ENCODE measurements at places on chromosomes 7 and 10.

- DNase-seq: no peak
These were observed 81.6 kb downstream of the CRTAC1 start for GRCh38 chr10:97948822-97949221.

- DNase-seq: no peak
These were observed 134.9 kb downstream of the SH3PXD2A start for GRCh38 chr10:103720328-103720963.

DNA sequence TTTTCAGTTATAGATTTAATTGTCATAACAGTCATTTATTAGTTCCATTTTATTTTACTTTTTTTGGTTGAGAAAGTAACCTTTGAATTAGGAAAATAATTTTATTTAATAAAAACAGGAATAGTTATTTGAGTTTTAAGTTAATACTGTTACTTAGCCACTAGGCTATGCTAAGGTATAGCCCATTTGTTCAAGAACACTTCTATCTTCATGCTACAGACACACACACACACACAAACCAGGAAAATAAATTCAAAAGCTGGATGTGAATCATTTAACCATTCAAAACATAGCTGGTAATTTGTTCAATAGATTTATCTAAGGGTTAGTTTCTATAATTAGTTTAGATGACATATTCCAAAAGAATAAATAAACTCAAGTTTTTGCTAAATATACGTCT lies 148.4 kb downstream of the RNF133 start:
- no peak for DNase-seq

- DNase-seq: no peak
These were observed 130.2 kb upstream of the CTTNBP2 start for GRCh38 chr7:118003476-118003875.

DNA sequence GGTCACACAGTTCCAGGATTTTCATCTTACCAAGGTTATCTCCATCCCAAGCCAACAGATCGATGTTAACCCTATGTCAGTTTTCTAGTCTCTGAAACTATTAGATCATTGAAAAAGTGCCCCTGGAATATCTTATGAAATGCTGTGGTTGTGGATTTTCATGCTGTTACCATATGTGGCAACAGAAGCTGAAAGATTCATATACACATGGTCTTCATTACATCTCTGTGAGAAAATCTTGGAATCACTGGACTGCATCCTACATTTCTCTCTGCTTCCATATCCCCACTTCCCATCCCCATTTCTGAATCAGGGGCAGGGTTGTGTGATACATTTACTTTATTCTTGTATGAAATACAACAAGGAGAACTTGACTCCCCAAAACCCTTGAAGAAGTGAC lies 146.1 kb downstream of the SLC16A9 start:
- no peak for DNase-seq

DNA sequence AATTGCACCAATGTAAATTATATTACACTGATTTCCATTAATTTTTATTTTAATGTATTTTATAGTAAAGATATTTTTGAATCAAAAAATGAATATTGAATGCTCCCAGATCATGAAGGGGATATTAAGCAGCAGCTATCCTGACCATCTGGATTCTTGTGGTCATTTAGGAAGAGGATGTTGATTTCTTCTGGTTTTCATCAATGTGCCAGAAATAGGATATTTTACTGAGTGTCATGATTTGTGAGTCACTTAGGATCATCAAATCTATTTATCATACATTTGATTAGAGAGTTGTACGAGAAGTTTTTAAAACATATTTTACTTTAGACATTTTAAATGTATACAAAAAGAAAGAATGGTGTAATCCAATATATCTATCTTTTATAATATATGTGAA lies 366.3 kb upstream of the CHRM2 start:
- DNase-seq: no peak

GRCh38 chr7:138378741-138379559 lies 81.1 kb upstream of the TRIM24 start:
- DNase-seq: no peak

GRCh38 chr7:151188252-151188542 lies 1.1 kb upstream of the ASB10 start:
- DNase-seq: no peak

- DNase-seq: no peak
These were observed 173.3 kb upstream of the ADO start for GRCh38 chr10:62631241-62631640.

DNA sequence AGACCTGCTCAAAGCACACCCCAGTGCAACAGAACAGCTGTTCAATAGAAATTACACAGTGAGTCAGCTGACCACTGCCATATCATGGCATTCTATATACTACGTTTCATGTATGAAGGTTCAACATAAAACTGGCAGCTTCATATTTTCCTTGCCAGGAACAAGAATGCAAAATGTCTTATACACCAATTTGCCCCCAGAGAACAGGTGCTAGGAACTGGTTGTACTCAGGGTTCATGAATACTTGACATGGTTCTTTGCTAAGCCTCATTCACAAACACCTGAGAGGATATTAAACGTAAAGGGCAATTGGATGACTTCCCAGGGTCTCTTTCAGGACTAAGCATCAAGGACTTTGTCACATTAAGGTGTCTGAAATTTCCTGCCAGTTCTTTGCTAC lies 6.9 kb downstream of the MYOF start:
- DNase-seq: no peak

GRCh38 chr10:16314259-16314658 lies 122.6 kb upstream of the PTER start:
- no peak for DNase-seq

DNA sequence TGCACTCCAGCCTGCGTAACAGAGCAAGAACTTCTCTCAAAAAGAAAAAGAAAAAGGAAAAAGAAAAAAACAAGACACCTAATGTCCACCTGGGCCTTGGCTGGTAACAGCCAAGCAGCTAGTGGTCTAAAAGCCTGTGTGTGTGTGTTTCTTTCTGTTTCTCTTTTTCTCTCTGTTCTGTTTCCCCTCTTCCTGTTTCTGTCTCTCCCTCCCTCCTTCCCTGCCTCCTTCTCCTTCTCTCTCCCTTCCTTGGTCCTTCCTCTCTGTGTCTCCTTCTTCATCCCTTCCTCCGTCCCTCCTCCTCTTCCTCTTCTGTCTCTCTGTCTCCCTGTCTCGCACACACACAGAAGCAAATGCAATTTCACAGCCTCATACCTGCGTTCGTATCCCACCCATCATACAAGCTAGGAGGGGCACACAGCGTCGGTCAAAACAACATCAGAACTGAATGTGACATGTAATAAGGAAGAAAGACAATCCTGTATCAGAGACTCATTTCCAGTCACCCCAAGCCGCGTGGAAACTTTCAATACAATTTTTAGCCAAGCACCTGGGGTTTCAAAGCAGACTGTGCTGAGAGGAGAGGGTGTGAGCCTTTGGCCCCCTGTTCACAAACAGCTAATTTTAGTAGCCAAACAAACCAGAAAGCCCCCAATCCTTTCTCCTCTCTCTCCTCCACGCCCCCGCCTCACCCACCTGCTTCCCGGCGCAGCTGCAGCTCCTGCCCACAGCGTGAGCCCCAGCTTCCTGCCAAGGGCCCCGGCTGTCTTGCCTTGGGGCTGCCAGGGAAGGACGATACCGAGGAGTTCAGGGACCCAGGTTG lies 50.2 kb upstream of the GNA12 start:
- no peak for DNase-seq

- no peak for DNase-seq
These were observed 490.8 kb upstream of the CELF2 start for GRCh38 chr10:10526846-10527245.

DNA sequence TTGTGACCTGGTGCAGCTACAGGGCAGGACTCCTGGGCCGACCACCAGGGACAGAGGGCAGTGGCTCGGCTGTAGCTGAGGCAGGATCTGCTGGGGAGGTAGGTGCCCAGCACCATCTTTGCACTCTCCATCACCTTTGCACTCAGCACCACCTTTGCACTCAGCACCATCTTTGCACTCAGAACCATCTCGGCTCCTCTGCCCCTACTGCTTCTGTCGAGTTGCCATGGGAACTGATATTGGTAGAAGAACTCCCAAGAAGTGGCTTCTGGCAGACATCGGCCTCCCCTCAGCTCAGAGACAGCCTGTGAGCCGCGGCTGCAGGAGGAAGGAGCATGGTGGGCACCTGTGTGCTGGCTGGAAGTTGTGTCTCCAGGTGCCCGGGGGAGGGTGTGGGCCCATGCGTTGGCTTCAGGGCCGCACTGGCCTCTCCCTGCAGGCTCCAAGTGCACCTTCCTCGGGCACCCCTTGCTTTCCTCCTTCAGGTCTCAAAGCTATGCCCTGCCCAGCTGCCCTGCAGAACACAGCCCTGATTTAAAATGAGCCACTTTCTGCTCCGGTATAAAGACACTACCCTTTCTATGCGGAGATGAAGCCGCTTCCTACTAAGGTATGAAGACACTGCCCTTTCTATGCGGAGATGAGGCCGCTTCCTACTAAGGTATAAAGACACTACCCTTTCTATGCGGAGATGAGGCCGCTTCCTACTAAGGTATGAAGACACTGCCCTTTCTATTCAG lies 514.5 kb downstream of the PTPRN2 start:
- DNase-seq: no peak

- DNase-seq: peak; percentile 63
These were observed 122.4 kb upstream of the AFAP1L2 start for GRCh38 chr10:114526504-114527238.

Measured in fibroblast of the conjunctiva (primary cell).